ENCODE measurements at places on chromosomes 4 and X.
A peak's percentile ranks its signal among the peaks of the same experiment; 100 is the strongest.

DNA sequence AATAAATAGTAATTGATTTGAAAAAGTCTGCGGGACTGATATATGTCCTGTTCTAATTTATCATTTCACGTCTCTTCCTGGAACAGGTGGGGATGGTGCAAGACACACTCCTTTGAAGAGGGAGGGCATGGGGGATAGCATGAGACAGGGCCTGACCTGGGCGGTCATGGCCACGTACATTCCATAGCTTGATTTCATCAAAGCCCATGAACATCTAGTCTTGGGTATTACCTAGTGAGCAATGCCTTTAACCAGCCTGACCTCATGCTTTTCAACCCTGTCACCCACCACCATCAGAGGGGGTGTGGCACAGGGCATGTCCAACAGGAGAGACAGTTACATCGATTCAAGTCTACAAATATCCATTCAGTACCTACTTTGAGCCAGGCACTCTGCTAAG, 52.3 kb upstream of the HOPX start:
- DNase-seq, result no peak

DNA sequence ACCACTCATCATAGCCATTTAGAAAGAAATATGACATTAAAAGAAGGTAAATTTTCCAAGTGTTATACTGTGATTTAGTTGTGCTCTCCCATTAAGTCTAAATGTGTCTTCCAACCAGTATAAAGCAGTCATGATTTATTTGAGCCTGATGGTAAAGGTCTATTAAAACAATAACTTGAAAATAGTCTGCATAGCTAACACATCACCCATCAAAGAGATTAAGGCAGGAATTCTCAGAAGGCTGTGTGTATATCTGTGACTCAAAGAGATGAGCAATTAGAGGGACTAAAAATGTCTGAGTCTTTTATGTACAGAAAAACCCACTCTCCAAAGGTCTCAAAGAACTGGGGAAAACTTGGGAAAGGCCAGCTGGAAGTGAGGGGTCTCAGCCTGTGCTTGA, 70.3 kb upstream of the IQCM start:
- DNase-seq, result no peak

DNA sequence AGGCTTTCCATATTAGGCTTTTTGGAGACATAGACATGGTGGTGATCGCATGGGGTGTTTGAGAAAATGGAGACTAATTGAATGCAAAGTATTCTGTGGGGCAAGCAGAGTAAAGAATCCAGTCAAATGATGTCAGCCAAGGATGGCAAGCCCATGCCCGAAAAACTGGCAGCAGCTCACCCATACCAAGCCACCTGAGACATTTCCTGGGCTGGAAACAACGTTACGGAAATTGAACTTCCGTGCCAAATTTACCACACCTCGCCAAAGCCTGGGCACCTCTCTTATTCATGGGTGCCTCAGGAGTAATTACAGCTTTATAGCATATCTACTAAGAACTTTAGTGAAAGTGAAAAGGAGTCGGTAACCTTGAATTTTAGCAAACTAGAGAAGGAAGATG, 166.4 kb downstream of the CBR4 start:
- DNase-seq, result no peak

GRCh38 chr4:33996075-33996718, 2248.1 kb downstream of the ARAP2 start:
- no peak for DNase-seq

- no peak for DNase-seq
These were observed 594.3 kb upstream of the PCDH7 start for GRCh38 chr4:30125868-30126267.

DNA sequence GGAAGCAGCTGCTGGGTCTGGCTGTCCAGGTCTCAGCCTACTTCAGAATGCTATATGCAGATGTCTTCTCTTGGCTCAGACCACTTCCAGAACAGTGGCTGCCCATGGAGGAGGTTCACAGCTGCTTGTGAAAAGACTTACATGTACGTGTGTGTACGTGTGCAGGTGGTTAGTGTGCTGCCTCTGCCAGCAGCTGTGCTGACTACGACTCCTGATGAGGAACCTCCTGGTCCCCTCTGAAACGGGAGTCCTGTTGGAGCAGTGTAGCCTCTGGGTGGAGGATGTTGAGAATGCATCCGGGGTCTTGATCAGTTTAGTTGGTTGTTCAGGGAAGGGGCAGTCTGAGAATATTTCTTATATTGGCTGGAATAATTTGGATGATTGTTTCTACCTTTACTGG, 155.9 kb upstream of the WDR1 start:
- no peak for DNase-seq

DNA sequence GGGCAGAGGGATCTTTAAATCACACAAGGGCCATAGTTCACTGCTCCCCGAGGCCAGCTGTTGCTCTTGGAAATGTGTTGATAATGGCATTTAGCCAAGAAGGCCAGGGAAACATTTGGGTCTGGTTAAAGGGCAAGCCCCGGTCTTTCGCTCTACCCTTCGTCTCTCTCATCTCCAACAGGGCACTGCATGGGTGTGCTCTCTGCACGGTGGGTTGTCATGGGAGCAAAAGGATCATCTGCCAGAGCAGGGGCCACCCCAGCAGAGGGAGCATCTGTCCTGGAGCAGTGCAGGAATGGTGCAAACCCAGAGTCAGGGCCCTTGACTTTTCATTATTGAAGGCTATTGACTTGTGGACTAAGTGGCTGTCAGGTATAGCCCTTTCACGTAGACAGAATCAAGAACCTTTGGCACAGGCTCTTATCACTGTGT, 22.7 kb upstream of the PGRMC2 start:
- no peak for DNase-seq

DNA sequence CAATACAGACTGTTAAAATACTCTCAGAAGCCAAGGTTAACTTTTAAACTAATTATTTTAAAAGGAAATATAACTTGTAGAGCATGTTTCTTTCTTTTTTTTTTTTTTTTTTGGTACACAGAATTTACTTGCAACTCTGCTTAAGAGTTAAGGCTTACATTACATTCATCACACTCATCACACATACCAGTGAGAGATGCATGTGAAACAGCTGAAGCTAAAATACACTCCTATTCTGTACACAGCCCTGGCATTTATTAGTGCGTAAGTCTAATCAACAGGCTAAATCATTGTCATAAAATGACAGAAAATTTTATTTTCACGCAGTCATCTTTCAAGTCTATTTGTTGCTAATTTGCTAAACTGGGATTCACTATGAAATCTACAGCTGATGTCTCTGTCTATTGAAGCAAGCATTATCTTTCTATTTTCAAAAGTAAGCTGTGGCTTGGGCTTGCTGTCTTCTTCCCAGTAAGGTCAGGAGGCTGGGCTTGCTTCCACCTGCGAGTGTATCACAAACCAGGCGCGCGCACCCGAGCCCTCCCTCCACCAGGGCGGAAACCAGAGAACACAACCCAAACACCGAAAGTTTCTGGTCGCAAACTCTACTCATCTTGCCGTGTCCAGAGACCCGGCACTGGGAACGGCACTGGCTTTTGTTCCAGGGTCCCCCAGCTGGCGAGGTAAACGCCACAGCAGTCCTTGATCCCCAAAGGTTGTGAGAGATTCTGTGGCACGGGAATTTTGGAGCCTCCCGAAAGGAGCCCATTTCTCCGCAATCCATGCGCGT, 3.9 kb downstream of the MAML3 start:
- peak; percentile 16 for DNase-seq

DNA sequence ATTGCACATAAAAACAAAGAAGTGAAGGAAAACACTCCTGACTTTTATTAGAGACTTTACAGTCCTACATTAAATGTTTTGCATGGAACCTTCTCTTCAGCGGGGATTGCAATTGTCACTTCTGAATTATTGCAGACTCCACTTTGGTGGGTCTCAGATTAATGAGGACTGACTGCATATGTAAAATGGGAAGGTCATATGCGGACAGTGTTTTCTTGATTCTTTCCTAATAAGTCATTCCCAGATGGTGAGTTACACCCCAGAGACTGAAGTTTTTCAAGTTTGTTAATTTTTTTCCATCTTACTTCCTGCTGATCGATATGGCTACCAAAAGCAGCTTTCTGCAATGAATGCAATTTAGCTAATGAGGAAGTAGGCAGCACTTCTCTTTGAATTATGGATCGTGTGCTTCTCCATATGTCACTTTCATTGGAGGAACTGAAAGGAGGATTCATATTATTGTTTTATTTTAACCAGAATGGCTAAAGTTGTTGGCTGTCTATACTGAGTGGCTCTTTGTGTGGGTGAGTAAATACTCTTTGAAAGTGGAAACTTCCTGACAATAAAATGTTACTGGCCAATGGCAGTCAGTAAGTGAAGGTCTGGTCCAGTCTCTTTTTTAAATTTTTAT, 119.3 kb upstream of the CLNK start:
- DNase-seq, result no peak

DNA sequence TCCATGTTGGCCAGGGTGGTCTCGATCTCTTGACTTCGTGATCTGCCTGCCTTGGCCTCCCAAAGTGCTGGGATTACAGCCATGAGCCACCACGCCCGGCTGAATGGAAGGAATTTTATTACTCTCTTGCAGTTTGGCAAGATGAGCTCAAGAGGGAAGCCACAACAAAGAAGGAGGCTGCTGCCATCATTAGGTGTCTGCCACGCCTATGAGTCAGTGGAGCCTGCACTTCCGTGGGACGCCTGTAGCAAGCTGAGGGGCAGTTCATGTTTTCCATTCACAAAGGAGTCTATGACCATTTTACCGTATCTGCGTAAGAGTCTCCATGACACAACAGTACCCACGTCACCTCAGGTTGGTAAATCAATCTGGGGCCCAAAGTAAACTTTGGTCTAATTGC, 51.2 kb upstream of the CHRNA9 start:
- no peak for DNase-seq

DNA sequence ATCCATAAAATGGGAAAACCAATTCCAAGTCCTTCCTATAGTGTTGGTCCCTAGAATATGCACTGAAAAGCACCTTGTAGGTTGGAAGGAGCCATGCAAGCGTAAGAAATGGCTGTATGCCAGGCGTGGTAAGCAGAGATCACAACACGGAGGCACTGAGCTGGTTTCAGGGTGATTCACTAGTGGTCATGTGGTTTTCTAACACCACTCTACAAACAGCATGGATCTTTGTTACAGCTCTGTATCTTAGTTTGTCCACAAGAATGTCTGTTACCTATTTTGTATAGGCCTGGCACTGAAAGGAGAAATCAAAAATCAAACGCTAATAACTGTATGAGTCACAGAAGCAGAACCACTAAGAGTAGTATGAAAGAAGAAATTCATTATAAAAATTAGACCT, 71.9 kb downstream of the MAGEB17 start:
- no peak for DNase-seq

DNA sequence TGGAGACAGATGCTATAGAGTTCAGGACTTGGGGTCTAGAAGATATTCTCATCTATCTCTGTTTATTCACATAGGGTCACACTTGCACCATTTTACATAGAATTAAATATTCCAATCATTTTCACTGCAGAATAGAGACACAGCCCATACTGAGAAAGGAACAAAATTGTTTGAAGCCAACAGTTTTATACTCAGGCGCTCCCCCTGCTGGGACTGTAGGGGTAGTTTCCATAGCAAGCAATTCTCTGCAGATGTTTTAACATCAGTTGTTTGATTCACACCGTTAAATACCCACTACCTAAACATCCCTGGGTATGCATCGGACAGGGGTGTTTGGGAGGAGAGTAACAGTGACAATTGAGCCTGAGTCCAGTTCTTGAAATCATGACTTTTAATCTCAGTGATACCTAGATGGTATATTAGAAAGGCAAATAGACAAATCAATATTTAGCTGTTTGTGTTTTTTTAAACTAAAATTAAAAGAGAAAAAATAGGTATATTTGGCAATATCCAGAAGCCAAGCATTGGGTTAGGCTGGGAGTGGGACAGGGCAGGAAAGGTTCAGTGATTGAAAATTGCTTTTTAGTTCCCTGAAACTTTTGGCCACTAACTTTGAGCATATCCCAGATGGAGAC, 33.8 kb downstream of the LONRF3 start:
- no peak for DNase-seq

GRCh38 chrX:131778269-131779218, 234.7 kb downstream of the OR13H1 start:
- no peak for DNase-seq

- peak; percentile 10 for DNase-seq
These were observed at the start of gene DACH2 for GRCh38 chrX:86148024-86148511. TSS of gene DACH2 (plus strand) at chrX:86148451.

- DNase-seq, result no peak
These were observed 45.5 kb downstream of the PRDM5 start for GRCh38 chr4:120877021-120877420.

- no peak for DNase-seq
These were observed 293.2 kb upstream of the LCORL start for GRCh38 chr4:18314731-18315130.

DNA sequence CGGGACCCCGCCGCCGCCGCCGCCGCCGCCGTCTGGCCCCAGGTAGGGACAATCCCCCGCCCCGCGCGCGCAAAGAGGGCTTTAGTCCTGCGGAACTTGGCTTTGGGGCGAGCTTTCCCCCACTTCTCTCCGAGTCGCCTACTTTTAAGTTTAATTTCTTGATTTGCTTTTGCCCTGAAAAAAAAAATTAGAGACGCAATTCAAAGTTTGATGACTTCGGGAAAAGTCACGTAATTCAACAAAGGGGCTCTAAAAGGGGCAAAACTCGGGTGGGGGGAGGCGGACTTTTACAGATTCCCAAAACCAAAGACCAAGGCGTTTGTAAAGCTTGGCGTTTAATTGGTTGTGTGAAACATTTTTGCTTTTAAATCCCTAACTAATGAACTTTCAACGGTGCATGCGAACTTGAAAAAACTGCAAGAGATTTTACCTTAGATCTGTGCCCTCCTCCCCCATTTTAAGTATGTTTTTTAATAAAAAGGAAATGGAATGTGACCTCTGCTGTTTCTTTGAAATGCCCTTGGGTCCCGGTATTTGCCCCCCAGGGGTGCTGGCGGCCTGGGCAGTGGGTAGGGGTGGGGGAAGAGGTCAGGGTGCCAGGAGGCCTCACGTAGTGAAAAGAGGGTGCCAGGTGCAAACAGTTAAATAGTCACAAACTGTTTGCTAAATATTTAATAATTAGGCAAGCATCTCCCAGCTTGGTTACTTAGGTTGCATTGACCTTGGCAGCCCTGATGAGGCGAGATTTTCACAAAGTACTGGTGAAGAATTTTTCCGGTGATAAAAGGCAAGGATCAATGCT, 209.7 kb downstream of the NWD2 start:
- DNase-seq, result no peak

- DNase-seq, result no peak
These were observed 20.1 kb upstream of the IL3RA start for GRCh38 chrX:1316527-1316926.

- DNase-seq, result no peak
These were observed 46.6 kb downstream of the CCNG2 start for GRCh38 chr4:77203380-77204197.

DNA sequence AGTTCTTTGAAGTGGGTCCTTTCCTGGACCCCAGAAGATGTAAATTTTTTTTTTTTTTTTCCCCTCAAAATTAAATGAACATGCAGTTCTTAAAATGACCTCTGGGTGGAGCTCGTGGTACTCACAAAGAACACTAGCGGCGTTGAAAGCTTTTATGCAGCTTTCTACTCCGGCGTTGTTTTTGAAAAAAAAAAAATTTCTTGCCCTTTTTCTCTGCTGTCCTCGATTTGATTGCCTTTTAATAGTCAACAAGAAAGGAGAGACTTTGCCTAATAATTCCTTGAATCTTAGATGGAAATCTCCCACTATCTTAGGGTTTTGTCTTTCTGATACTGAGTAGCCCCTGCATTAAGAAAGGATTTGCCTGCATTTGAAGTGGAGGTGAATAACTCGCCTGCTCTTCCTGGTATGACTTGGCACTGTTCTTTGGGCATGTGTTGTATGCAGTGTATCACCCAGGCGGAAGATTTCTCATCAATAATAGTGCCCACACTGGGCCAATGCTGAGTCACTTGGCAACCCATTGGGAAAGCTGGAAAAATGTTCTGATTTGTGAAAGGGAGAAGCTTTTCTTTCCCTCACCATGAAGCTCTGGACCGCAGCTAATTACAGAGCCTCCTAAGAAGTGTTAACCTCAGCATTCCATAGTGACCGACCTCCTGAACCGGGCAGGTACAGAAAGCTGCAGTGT, 104.0 kb downstream of the PHEX start:
- DNase-seq, result no peak
